HCT116 (cell line): ENCODE measurements at places on chromosomes 2 and 18. TPM values are rescaled to one million over a fixed set of nuclear protein-coding genes. Genes with fewer than 3 reads are reported as not detected.

GRCh38 chr2:226730481-226730880 lies 69.1 kb downstream of the IRS1 start:
- H3K36me3 ChIP-seq = peaks cover 8% of the 10 kb centered on the region
- H3K27ac ChIP-seq = peak overlapping the region; percentile 51
- peaks cover 73% of the 10 kb centered on the region for H3K4me1 ChIP-seq
- peak; percentile 31 for DNase-seq
- H3K27me3 ChIP-seq = no peaks in the 10 kb centered on the region

- no peak overlapping the region for H3K4me3 ChIP-seq
- H3K27me3 ChIP-seq = no peaks in the 10 kb centered on the region
- H3K36me3 ChIP-seq = no peaks in the 10 kb centered on the region
- no peak overlapping the region for H3K27ac ChIP-seq
- DNase-seq = no peak
These were observed 4.3 kb downstream of the PELI1 start for GRCh38 chr2:64139956-64140355.

DNA sequence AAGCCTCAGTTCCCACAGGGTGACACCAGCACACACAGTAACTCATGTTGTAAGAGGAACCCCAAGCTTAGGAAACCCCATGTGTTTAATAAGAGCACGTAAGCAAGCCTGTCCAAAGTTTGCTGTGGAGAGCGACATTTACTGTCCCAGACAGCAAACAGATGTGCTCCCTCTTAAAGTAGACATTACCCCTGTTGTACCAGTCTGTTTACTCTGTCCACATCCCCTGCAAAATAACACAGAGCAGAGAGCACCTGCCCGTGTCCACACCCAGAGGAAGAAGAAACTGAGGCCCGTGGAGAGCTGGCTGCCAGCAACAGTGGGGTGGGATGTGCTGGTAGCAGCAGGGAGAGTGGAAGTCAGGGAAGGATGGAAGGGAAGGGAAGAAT lies 243.5 kb downstream of the GBX2 start:
- no peaks in the 10 kb centered on the region for H3K36me3 ChIP-seq
- no peaks in the 10 kb centered on the region for H3K27me3 ChIP-seq
- DNase-seq = no peak
- no peak overlapping the region for H3K27ac ChIP-seq

- H3K27ac ChIP-seq = no peak overlapping the region
- H3K36me3 ChIP-seq = no peaks in the 10 kb centered on the region
- DNase-seq = no peak
- no peaks in the 10 kb centered on the region for H3K27me3 ChIP-seq
These were observed 421.0 kb downstream of the ZNF521 start for GRCh38 chr18:24930971-24931370.

Gene WDSUB1
- total RNA-seq = 8.8 TPM
